Small intestine (tissue), 16 donors: ENCODE measurements at places on chromosomes 11 and 22.
A peak's percentile ranks its signal among the peaks of the same experiment; 100 is the strongest.

DNA sequence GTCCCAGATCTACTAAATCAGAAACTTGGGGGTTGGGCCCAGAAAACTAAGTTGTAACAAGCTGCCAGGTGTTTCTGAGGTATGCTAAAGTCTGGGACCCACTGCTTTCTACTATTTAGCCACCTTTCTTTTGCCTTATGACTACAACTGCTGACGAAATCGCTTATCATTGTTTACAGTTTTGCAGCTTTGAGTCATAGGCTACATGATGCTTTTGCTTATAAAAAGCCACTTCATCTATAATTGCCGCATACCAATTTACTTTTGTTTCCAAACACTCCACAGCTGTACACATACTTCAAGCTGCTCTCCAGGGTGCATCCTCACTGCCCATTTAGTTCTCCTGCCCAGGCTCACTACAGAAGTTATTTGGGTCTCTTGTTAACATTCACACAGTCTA lies 144.7 kb downstream of the ENTHD1 start:
- no peak for DNase-seq

GRCh38 chr11:35794850-35795249 lies 132.3 kb downstream of the TRIM44 start:
- DNase-seq: no peak

GRCh38 chr11:132118661-132119060 lies 748.2 kb downstream of the NTM start:
- DNase-seq: no peak

GRCh38 chr11:91653079-91653754 lies 571.4 kb upstream of the FAT3 start:
- no peak for DNase-seq

DNA sequence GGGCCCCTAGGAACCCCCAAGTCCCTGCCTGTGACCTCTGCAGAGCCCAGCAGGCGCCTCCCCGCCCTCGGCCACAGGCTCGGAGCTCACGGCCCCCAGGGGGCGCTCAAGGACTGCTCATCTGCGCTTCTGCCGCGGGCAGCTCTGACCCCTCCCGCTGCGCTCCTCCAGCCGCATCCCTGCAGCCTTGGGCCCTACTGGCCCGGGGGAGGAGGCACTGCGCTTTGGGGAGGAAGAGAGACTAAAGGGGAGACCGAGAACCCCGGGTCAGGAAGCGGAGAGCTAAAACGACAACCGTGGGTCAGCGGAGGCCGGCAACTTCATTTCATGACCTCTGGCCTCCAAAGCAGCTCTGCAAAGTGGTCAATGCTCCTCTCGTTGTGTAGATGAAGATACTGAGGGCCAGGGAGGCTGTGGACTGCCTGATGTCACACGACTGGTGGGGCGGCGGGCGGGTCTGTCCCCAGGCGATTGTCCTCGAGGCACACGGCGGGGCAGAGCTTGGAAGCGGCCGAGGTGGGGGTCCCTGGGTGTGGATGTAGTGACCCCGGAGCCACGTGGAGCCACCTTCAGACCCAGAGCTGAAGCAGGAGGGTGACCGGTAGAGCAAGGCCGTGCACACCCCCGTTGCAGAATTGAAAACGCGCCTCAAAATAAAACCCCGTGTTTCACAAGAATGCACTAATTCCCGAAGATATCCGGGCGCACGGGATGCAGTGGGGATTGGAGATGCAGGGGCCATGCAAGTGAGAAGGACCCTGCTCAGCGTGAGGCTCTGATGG lies 2.7 kb upstream of the KRTAP5-6 start:
- DNase-seq: peak; percentile 92

DNA sequence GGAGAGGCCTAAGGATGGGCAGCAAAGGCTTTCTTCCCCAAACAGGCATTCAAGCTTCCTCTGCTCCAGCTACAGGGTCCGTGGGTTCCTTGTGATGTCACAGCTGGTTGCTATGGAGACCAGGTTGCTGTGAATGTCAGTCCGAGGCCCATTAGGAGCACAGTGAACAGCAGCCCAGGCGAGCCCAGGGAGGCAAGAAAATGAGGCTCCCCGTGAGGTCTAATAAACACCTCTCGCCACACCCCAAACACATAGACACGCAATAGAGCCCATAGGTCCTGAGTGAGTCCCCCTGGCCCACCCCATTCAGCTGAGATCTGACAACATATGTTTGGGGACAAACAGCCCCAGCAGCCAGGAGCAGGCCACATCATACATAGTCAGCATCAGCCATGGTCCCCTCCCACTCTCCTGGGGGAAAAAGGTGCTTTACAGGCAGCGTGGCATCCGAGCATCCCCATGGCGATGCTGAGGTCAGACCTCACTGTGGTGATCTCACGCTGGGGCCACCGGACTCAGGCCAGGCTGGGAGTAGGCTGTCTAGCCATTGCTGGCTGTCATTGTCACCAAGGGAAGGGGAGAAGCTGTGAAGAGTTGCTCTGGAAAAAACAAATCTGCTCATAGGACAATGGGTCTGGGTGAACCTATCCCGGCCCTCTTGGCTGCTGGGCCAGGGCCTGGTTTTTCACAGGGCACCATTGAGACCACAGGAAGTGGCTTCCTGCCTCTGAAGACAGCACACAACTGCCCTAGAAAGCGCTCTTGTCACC lies 23.1 kb upstream of the TP53I11 start:
- no peak for DNase-seq

DNA sequence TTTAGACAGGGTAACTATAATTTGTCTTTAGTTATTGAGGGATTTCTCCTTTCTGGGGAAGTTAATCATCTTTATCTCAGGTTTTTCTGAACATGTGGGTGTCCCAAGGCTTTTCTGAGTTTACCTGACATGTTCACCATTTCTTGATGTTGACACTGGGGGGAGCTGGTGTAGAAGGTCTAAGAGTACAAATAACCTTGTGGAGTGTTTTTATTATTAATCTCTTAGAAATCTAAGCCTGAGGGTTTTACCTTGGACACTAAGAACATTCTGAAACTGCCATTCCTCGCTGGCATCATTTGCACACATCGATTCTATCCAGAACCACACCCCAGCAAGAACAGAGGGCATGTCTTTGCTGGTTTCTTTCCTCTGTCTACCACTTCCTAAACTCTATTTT lies 15.6 kb upstream of the C11orf91 start:
- no peak for DNase-seq

- DNase-seq: peak; percentile 85
Measured at GRCh38 chr11:11621573-11622339, at the start of gene GALNT18. Gene GALNT18 (minus strand): TSS chr11:11622005.

GRCh38 chr11:15169815-15170551 lies 55.3 kb downstream of the INSC start:
- no peak for DNase-seq

DNA sequence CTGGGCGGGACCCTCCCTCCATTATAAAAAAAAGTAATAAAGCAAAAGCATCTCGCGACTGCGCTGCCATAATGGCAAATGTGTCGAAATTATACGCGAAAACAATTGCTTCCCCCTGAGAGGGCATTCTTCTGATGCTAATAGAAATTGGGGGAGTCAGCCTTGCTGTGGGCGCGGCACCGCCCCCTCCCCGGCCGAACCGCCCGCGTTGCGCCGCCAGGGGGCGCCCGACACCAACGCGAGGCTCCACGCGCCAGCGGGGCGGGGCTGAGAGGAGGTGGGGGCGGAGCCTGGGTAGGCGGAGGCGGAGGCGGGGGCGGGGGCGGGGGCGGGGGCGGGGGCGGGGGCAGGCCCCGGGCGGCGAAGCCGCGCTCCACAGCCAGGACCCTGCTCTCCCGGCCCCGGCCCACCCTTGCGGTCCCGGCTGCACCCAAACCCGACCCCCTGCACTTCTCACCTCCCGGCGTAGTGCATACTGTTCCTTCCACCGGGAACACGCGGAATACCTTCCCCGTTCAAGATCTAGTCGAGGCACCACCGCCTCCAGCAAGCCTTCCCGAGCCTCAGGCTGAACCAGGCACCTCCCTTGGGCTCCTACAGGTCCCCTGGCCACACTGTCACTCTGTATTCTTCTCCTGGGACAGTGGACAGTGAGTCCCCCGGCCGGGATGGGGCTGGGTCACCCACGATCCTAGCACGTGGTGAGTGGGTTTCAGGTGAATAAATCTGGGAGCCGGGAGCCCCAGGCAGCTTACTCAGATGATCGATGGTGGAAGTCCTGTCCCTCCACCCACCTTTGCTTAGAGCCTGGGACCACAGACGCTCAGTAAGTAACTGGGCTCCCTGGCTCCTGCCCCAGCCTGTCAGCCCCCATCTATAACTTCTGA lies 15.5 kb upstream of the UPK3A start:
- peak; percentile 92 for DNase-seq

DNA sequence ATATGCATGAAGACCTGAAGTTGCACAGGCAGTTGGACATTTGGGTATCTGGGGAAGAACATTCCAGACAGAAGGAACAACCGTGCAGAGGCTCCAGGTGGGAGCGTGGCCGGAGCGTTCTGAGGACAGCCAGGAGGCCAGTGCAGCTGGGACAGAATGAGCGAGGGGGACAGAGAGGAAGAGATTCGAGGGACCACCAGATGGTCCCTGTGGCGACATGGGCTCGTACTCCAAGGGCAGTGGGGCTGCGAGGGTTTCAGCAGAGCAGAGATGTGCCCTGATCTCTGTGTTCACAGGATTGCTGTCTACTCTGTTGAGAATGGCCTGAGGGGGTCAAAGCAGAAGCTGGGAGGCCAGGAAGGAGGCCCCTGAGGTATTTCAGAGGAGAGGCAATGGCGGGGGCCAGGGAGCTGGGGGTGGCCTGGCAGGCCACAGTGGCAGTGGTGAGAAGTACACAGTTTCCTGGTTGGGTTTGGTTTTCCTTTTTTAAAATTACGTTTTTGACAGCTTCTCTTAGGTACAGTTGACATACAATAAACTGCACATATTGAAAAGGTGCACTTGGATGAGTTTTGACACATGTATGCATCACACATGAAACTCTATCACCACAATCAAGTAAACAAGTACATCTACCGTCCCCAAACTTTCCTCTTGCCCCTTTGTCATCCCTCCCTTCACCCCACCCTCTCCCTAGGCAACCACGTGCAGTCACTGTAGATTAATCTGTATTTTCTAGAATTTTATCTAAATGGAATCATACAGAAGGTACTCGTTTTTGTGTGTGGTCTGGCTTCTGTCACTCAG lies 24.8 kb upstream of the SOX10 start:
- no peak for DNase-seq

DNA sequence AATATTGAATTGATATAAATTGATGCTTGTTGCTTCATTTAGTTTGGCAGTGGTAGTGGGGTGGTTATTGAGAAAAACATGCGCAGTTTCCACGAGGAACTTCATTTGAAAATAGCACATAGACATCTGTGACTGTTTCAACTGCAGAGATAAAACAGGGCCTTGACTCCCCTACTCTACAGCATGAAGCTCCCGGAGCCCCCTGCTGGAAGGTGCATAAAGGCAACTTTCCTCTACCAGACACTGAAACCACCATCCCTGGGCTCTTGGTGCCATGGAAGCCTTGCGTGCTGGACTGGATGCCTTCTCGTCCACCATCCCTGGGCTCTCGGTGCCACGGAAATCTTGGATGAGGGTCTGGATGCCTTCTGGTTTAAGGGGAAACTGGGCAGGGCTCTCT lies 195.9 kb downstream of the CSNK2A3 start:
- DNase-seq: no peak

DNA sequence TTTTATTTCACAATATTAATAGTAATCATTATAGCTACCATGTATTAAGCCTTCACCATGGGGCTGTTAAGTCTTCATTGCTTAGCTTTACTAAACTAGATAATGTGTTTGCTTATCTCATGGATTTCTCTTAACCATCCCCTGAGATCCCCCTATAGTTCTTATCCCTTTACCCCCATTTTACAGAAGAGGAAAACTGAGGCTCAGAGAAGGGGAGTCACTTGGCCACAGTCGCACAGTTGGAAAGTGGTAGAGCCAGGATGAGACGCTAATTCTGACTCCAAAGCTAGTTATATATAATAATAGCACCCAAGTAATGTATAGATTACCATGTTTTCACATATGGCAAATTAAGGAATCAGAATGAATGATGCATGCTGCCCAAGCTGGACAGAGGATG lies 9.7 kb upstream of the TFIP11 start:
- DNase-seq: no peak

GRCh38 chr11:111439901-111440300 lies 60.8 kb upstream of the POU2AF1 start:
- DNase-seq: no peak

DNA sequence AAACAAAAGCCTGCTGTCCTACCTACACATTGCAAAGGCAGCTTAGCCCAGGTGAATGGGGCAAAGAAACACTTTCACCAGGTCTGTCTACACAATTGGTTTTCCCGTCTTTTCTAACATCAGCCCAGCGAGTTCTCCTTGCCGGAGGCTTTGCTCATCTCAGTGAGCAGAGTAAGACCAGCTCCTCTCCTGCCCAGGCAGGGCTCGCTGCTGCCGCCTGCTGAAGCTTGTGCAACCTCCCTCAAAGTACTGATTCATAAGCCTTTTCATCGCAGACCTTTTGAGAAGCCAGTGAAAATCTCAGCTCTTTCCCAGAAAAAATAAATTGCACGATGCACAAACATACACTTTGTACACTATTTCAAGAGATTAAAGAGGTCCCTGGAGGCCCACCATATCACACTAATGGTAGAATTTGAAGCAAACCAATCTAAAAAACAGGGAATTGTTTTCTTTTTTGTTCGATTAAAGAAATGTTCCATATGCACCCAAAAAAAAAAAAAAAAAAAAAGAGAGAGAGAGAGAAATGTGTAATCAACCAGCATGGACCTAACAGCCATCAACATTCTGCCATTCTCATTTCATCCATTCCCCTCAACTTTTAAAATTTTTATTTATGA lies 328.1 kb upstream of the MPPED2 start:
- peak; percentile 34 for DNase-seq

DNA sequence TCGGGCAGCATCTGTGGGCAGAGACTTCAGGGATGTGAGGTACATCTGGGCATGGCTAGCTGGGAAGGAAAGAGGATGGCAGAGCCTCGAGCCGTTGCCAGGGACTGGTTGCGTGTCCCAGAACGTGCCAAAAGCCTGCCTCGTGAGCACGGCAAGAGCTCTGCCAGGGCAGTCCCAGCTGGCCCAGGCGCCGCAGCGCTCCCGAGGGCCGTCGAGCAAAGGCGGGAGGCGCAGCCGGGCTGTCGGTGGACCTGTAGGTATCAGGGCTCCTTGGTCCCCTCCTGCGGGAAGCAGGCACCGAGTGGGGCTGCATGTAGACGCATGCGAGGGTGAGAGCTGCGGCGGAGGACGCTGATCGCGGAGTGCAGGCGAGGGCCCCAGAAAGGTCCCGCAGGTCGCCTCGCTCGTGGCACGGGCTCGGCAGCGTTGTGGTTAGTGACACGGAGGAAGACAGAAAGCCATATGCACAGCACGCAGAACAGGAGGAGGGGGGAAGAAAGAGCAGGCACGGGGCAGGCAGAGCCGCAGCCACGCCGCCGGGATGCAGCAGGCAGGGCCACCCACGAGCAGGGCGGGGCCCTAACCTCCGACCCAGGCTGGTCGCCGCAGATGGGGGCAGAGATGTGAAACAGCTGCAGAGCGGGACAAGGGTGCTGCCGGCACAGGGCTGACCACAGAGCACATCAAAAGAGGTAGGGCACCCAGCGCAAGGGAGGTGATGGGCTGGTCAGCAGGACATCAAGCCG lies 18.0 kb downstream of the LSP1 start:
- DNase-seq: no peak
